ENCODE measurements at places on chromosomes 7 and 10. TPM values are rescaled to one million over a fixed set of nuclear protein-coding genes. Genes with fewer than 3 reads are reported as not detected.

NUDT13 gene
- total RNA-seq = 4.9 TPM

UNCX gene
- total RNA-seq = not detected

ZNF12 gene
- total RNA-seq = 27.6 TPM

TMEM176B gene
- total RNA-seq = 199 TPM

TMEM229A gene
- not detected for total RNA-seq

GRCh38 chr10:1358860-1359625 is 302.9 kb downstream of the WDR37 start:
- no peak overlapping the region for H3K27ac ChIP-seq
- no peaks in the 10 kb centered on the region for H3K4me1 ChIP-seq
- DNase-seq = no peak
- H3K36me3 ChIP-seq = no peaks in the 10 kb centered on the region
- H3K27me3 ChIP-seq = no peaks in the 10 kb centered on the region

DNA sequence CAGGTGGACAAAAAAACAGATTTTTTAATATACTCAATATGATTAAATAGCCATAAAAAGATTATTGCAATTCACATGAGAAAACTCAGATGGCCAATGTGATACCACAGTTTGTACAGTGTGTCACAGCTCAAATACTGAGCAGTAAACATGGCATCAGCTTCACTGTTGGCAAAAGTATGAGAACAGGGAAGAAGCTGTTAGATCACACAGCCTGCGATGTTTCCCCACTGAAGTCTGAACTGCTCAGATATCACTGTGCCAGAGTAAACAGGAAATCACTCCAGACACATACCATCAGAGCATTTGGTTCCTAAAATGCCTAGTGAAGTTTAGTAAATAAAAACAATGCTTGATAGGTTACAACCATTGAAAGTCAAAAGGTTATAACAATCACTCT is 347.8 kb downstream of the ETV1 start:
- no peak overlapping the region for H3K27ac ChIP-seq
- H3K4me1 ChIP-seq = no peaks in the 10 kb centered on the region
- no peaks in the 10 kb centered on the region for H3K36me3 ChIP-seq
- H3K4me3 ChIP-seq = no peak overlapping the region
- H3K27me3 ChIP-seq = no peaks in the 10 kb centered on the region
- no peak for DNase-seq

DNA sequence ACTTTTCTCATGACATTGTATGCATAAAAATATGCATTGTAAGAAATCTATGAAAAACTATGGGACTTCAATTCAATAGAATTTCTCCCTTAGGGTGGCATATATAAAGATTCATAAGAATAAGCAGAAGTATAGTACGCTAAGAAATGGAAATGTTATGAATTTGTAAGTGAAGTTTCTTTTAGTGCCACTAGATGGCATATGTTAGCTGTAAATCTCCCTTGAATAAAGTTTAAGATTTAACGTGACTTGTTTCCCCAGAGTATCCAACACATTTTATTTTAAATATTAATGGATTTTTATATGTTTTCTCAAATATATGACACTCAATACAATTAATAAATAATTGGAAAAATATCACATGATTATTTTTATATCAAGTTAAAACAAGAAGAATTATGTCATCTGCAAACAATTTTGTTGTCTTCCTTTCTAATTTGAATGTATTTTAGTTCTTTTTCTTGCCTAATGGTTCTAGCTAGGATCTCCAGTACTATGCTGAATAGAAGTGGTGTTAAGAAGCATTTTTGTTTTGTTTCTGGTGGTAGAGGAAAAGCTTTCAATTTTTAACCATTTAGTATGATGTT is 287.2 kb downstream of the HGF start:
- H3K36me3 ChIP-seq = no peaks in the 10 kb centered on the region
- no peak for DNase-seq
- H3K27ac ChIP-seq = no peak overlapping the region
- H3K27me3 ChIP-seq = no peaks in the 10 kb centered on the region
- H3K4me1 ChIP-seq = peaks cover 6% of the 10 kb centered on the region

DNA sequence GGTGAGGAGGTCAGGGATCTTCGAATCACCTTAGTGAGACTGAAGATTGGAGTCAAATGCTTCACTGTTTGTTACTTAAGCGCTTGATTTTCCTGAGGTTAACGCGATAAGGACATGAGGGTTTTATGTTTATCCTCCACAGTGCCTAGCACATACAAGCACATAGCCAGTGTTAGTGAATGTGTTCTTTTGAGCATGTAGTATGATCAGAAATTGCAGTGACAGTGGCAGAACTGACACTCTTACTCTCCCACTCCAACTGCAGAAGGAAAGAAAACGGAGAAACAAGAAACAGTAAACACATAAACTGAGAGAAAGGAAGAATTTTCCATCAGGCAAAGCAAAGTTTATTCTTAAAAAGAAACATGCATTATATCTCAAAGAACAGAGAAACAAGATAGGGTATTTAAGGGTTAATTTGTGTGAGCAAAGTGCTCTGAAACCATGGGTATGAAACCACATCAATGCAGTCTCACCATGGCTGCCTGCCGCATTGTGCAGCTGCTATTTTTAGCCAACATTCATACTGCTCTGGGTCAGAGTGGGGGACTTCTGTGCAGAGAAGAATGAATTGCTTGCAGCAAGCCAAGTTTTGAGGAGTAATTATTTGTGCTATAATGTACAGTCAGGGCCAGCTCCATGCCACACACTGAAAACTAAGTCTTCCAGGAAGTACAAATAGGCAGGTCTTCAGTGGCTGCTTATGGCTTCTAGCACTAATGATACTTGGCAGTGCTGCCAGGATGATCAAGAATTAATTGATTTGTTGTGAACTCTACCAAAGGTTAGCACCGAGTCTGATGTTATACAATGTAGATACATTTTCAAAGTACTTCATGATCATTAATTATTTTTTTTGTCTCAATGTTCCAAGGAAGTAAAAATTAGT is 152.0 kb downstream of the MACC1 start:
- no peaks in the 10 kb centered on the region for H3K4me1 ChIP-seq
- H3K27ac ChIP-seq = peak overlapping the region; percentile 6
- no peaks in the 10 kb centered on the region for H3K27me3 ChIP-seq
- no peak for DNase-seq
- no peaks in the 10 kb centered on the region for H3K36me3 ChIP-seq
- no peak overlapping the region for H3K4me3 ChIP-seq

GRCh38 chr10:123287594-123288247 is 133.5 kb downstream of the BUB3 start:
- no peaks in the 10 kb centered on the region for H3K4me1 ChIP-seq
- no peaks in the 10 kb centered on the region for H3K27me3 ChIP-seq
- no peaks in the 10 kb centered on the region for H3K36me3 ChIP-seq
- H3K27ac ChIP-seq = no peak overlapping the region

- no peak for DNase-seq
- no peaks in the 10 kb centered on the region for H3K36me3 ChIP-seq
- no peak overlapping the region for H3K27ac ChIP-seq
- no peaks in the 10 kb centered on the region for H3K4me1 ChIP-seq
- H3K4me3 ChIP-seq = no peak overlapping the region
Measured at GRCh38 chr10:71567006-71567405, 152.6 kb downstream of the C10orf105 start.

GRCh38 chr10:118596426-118597124 is 1.1 kb upstream of the PRLHR start:
- no peak overlapping the region for H3K4me3 ChIP-seq
- peaks cover 67% of the 10 kb centered on the region for H3K27me3 ChIP-seq
- no peak overlapping the region for H3K27ac ChIP-seq
- DNase-seq = no peak
- no peaks in the 10 kb centered on the region for H3K36me3 ChIP-seq

DNA sequence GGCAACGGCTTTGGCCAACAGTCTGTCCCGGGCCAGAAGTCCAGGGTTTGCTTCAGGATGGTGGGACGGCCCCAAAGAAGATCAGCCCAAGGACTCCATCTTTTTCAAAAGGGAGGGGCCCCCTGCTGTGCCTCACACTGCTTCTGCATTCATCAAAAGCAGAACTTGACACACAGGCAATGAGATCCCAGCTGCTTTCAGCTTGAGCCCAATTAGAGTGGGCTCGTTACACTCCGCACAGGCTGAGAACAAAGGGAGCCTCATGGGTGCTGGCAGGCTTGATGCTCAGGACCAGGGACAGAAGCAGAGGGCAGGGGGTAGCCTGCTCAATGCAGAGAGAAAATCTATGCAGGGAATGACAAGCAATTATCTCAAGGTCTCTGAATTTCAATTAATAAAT is 45.5 kb downstream of the VOPP1 start:
- no peak for DNase-seq
- H3K4me3 ChIP-seq = no peak overlapping the region
- H3K27me3 ChIP-seq = no peaks in the 10 kb centered on the region
- no peaks in the 10 kb centered on the region for H3K36me3 ChIP-seq
- H3K4me1 ChIP-seq = peaks cover 17% of the 10 kb centered on the region

DNA sequence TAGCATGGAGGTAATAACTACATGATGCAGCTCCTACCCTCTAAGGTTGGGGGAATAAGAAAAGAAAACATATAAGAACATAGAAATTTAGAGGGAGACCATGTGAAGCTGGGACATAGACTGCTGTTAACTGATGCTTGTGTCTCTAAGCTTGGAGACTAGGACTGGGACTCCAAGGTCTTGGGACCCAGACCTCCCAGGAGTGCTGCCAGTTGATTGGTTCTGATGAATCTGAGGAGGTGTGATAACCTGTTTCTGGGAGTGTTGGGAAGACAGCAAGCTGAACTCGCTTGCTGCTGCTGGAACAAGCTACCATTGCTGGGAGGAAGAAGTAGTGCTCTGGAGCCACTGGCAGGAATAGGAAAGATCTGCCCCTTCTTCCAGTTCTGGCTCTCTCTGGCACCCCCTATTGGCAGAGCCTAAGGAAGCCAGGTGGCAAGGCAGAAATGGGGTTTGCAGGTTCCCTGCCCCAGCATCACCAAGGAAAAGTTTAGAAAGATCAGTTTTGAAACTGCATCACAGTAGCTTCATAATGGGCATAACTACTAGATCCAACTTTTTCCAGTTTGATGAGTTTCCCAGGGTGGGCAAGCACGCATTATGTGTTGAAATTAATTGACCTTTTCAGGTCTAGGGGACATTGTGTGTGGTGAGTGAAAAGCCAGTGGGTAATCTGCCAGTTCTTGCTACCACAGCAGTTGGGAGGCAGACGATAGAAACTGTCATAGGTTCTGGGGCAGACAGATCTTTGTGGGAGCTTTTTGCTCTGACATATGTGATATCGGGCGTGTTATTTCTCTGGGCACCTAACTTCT is 140.7 kb downstream of the SND1 start:
- no peak overlapping the region for H3K4me3 ChIP-seq
- no peak overlapping the region for H3K27ac ChIP-seq
- H3K4me1 ChIP-seq = no peaks in the 10 kb centered on the region

- H3K27me3 ChIP-seq = no peaks in the 10 kb centered on the region
- H3K4me3 ChIP-seq = no peak overlapping the region
- DNase-seq = no peak
- H3K36me3 ChIP-seq = no peaks in the 10 kb centered on the region
- H3K4me1 ChIP-seq = no peaks in the 10 kb centered on the region
- H3K27ac ChIP-seq = no peak overlapping the region
Measured at GRCh38 chr7:80524693-80525092, 12.8 kb upstream of the GNAT3 start.

- no peak overlapping the region for H3K27ac ChIP-seq
- no peaks in the 10 kb centered on the region for H3K27me3 ChIP-seq
Measured at GRCh38 chr10:16626697-16627096, 105.0 kb upstream of the C1QL3 start.

DNA sequence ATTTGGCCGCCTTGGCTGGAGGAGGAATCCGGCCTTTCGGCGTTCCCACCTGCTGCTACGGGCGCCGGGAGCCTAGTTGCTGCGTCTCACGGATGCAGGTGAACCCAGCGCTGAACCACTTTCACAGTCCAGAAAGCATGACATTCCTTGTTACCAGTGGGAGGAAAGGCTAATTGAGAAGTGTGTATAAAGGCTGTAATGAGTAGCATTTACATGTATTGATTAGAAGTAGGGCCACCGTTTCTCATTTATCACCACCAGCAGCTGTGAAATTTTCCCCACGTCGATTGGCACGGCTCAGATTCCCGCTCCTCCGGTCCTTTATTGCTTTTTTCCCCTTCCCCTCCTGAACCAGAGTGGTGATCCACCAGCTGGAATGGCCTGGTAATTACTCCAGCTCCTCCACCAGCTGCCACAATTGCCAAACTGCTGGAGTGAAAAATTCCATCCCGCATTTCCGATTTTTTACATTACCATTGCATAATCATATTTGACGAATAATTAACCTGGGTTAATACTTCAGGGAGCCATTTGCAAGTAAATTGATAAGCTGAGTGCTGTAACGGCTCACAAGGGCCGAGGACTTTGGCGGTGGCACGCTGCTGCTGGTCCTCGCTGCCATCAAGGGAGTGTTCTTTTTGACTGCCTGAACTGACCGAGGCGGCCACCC is 153.3 kb downstream of the POU6F2 start:
- H3K27ac ChIP-seq = no peak overlapping the region
- H3K36me3 ChIP-seq = no peaks in the 10 kb centered on the region
- H3K27me3 ChIP-seq = no peaks in the 10 kb centered on the region
- no peak for DNase-seq

DNA sequence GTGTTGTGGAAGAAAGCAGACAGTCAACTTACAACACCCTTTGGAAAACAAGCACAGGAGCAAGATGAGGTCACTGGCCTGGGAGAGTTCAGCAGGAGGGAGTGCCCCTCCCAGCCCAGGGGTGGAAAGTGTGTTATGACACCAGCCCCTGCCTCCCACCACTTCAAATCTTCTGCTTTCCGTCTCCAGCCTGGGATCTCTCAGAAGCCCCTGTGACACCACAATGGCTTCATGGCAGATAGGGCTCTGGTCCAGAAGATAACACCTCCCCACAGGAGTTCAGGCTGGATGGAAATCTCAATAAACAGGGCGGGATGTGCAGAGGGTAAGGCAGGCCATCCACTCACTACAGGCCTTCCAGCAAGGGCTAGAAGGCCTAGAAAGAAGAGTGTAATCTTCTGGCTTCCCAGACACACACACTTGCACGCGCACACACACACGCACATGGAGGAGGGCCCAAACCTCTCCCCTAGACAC is 48.7 kb upstream of the ZMIZ1 start:
- H3K4me1 ChIP-seq = no peaks in the 10 kb centered on the region
- no peaks in the 10 kb centered on the region for H3K27me3 ChIP-seq
- no peak for DNase-seq
- H3K4me3 ChIP-seq = no peak overlapping the region

DNA sequence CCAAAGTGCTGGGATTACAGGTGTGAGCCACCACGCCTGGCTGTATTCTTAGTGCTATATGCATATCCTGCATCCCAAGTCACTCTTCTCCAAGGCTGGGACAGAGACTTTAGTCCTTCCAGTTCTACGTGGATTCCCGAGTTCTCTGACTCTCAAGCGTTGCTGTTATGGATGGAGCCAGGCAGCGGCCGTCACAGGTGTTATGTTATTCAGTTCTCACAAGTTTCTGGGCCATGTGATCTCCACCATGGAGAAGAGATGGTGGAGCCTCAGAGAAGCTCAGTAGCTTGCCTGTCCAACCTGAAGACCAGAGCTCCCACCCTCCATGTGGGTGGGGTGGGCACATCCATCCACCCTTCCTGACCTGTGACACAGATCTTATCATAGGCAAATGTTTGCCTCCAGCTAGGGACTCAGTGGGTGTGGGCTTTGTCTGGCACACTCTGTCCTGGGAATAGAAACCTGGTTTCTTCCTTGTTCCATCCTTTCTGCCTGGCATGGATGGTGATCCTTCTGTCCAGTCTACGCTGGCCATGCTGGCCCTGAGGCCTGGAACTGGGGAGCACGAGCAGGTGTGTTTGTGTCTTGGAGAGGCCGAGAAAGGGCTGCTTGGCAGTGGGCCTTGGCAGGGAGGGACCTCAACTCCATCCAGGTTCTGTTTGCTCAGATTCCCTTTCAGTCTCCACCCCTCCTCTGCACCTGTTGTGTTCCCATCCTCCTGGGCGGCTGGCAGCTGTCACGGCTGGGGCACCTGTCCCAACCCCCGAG is 55.3 kb downstream of the NEURL1 start:
- no peaks in the 10 kb centered on the region for H3K27me3 ChIP-seq
- no peaks in the 10 kb centered on the region for H3K36me3 ChIP-seq
- peak; percentile 56 for DNase-seq

Measured in transverse colon (tissue), 4 donors.